ENCODE measurements at places on chromosomes 5 and 9.

DNA sequence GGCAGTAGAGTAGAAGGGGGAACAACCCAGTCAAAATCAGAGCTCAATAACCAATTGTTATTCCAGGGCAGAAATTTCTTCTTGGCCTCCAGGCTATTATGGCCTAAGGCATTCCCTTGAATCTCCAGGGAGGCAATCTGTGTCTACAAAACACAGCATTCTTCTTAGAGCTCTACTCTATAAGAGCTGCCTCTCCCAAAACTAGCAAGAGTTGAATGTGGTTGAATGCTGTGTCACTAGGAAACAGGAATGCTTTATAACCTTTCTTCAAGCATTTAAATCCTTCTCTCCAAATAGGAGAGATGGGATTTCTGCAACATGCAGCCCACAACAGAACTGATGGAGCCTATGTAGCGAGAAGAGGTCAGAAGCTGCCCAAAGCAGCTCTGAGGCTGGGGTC lies 97.1 kb upstream of the APC start:
- no peaks in the 10 kb centered on the region for H3K4me1 ChIP-seq
- H3K27me3 ChIP-seq: no peaks in the 10 kb centered on the region
- H3K27ac ChIP-seq: no peak overlapping the region
- no peak for DNase-seq
- H3K4me3 ChIP-seq: no peak overlapping the region

DNA sequence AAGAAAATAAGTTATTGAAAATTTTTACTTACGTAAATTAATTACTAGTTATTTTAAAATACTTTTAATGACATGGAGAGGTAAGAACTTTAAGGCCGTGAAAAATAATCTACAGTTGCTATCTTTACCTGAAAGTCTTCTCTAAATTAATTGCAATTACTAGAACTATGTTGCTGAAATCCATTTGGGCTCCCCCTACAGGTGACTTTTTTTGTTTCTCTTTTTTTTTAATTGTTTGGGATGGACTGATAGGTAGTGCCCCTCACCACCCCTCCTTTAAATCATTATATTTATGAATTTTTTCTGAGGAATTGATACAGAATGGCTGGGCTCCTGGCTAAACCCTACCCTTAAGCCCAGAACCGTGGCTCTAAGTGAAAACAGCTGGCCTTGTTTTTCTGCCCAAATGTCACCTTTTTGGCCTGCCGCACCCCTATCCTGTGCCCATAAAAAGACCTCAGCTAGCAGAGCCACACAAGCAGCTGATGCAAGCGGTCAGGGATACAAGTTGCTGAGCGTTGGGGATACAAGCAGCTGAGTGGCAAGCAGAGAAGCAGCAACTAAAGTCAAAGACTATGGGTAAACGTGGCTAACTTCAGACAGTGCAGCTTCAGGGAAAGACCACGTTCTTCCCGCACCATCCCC lies 315.2 kb upstream of the ACO1 start:
- no peaks in the 10 kb centered on the region for H3K27me3 ChIP-seq
- H3K36me3 ChIP-seq: no peaks in the 10 kb centered on the region
- H3K4me1 ChIP-seq: no peaks in the 10 kb centered on the region
- no peak for DNase-seq
- no peak overlapping the region for H3K27ac ChIP-seq

DNA sequence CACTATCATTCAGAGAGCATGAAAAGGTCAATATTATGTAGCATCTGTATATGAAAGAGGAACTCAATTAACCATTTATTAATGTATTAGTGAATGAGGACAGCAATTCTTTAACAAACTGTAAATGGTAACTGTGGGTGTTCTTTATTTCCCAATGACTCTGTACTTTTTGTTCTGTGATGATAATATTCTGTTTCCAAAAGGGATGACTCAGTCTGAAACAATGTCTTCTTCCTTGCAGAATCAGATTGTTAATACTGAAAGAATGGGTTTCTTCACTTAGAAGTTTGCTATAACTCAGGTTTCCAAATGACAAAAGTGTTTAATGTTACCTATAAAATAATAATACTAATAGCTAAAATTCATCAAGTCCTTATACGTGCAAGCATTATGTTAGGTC lies 1518.7 kb upstream of the WWC1 start:
- H3K4me3 ChIP-seq: no peak overlapping the region
- DNase-seq: peak; percentile 71
- no peaks in the 10 kb centered on the region for H3K27me3 ChIP-seq
- H3K4me1 ChIP-seq: no peaks in the 10 kb centered on the region

DNA sequence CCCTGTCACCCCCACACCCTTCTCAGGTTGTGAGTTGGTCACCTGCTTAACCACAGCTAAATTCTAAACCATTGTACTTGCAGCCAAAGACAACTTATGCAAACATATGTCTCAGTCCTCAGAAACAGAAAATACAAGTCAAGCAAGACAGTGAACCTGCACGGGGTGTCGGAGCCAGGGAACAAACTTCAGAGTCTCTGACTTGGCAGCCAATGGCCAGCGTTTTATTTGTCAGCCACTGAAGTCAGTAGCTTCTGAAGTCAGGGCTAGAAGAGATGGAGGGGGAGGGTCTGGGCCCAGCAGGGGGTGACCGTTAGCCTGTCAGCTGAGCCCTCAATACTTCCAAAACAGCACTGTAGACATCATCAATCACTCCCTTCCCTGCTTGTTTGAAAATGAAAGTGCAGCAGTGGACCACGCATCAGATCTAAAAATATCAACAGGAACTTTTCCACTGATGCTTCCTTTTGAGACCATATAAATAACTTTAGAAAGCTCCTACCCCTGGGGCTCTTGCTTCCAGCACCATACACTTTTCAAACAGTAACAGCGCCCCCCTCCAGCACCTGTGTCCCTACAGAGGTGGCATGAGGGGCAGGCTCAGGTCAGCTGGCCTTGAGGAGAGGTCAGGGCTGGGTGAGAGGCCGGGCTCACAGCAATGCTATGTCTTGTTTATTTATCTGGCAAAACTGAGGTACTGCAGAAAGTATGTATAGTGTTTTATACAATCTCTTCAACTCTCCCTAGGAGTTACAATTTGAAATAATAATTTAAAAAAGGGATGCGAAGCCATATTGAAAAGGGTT lies 142.5 kb downstream of the ACER2 start:
- no peaks in the 10 kb centered on the region for H3K36me3 ChIP-seq
- H3K27me3 ChIP-seq: peaks cover 9% of the 10 kb centered on the region
- peak; percentile 25 for DNase-seq
- no peak overlapping the region for H3K27ac ChIP-seq
- no peaks in the 10 kb centered on the region for H3K4me1 ChIP-seq

GRCh38 chr5:74233571-74233970 lies 407.0 kb downstream of the ENC1 start:
- peaks cover 1% of the 10 kb centered on the region for H3K4me1 ChIP-seq
- H3K36me3 ChIP-seq: no peaks in the 10 kb centered on the region
- H3K27me3 ChIP-seq: no peaks in the 10 kb centered on the region

GRCh38 chr9:23686257-23686656 lies 139.8 kb downstream of the ELAVL2 start:
- no peaks in the 10 kb centered on the region for H3K36me3 ChIP-seq
- no peaks in the 10 kb centered on the region for H3K27me3 ChIP-seq
- no peak overlapping the region for H3K27ac ChIP-seq
- no peak overlapping the region for H3K4me3 ChIP-seq
- peaks cover 8% of the 10 kb centered on the region for H3K4me1 ChIP-seq
- DNase-seq: peak; percentile 32

DNA sequence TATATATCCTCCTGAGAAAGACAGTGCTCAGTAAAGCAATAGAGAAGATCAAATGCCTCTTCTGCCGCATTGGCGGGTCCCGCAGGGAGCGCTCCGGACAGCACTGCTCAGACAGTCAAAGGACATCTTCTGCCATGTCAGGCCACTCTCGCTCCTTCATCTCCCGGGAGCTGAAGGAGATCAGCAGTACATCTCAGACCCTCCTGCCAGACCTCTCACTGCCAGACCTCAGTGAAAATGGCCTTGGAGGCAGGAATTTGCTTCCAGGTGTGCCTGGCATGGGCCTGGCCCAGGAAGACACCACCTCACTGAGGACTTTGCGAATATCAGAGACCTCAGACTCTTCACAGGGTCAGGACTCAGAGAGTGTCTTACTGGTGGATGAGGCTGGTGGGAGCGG lies 12.2 kb downstream of the PTGER4 start:
- H3K36me3 ChIP-seq: peaks cover 14% of the 10 kb centered on the region
- peaks cover 2% of the 10 kb centered on the region for H3K4me1 ChIP-seq
- no peaks in the 10 kb centered on the region for H3K27me3 ChIP-seq

DNA sequence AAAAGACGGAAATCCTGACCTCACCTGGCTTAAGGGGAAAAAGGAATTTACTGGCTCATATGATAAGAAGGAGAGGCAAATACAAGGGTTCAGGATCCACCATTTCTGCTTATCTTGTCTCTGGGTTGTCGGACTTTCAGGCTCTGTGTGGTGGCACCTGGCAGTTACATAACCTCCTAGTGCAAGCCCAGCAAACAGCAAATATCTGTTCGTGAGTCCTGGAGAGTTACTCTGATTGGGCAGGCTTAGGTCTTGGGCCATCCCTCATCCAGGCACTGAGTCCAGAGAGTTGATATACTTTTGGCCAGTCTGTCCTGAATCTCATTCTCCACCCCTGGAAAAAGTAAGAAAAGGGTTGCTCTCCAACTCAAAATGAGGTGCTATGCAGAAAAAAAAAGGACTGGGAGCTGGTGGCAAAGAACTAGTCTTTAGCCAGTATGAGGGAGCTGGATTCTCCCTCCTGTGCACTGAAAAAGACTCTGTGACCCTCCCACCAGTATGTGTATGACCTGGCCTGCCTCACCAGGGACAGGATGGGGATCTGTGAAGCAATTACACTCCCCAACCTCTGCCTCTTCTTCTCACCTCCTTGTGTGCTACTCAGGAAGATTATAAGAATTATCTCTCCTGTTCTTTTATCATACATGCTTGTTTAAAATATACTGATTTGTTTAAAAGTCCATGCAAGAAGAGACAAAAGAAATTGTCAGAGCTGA lies 282.9 kb downstream of the ARHGAP26 start:
- H3K4me3 ChIP-seq: no peak overlapping the region
- no peaks in the 10 kb centered on the region for H3K36me3 ChIP-seq
- H3K4me1 ChIP-seq: peaks cover 3% of the 10 kb centered on the region
- H3K27me3 ChIP-seq: no peaks in the 10 kb centered on the region
- DNase-seq: no peak

GRCh38 chr5:132050136-132050535 lies 10.3 kb upstream of the IL3 start:
- H3K4me1 ChIP-seq: peaks cover 2% of the 10 kb centered on the region
- H3K27me3 ChIP-seq: peaks cover 49% of the 10 kb centered on the region
- no peak for DNase-seq
- H3K27ac ChIP-seq: no peak overlapping the region
- no peak overlapping the region for H3K4me3 ChIP-seq

- no peaks in the 10 kb centered on the region for H3K4me1 ChIP-seq
- H3K36me3 ChIP-seq: no peaks in the 10 kb centered on the region
- H3K27me3 ChIP-seq: no peaks in the 10 kb centered on the region
- no peak overlapping the region for H3K4me3 ChIP-seq
These were observed 64.6 kb upstream of the GRIA1 start for GRCh38 chr5:153425914-153426313.

GRCh38 chr9:101791938-101792337 lies 53.5 kb upstream of the GRIN3A start:
- no peaks in the 10 kb centered on the region for H3K4me1 ChIP-seq
- no peaks in the 10 kb centered on the region for H3K36me3 ChIP-seq
- H3K27me3 ChIP-seq: no peaks in the 10 kb centered on the region
- no peak overlapping the region for H3K4me3 ChIP-seq

- no peak for DNase-seq
- no peak overlapping the region for H3K27ac ChIP-seq
- no peak overlapping the region for H3K4me3 ChIP-seq
- H3K4me1 ChIP-seq: no peaks in the 10 kb centered on the region
These were observed 8.3 kb downstream of the HDHD3 start for GRCh38 chr9:113368348-113368981.

- H3K4me1 ChIP-seq: peaks cover 3% of the 10 kb centered on the region
- no peak overlapping the region for H3K27ac ChIP-seq
- H3K36me3 ChIP-seq: no peaks in the 10 kb centered on the region
These were observed 15.3 kb downstream of the PLPP7 start for GRCh38 chr9:131304676-131305355.

GRCh38 chr9:117616431-117616831 lies 87.8 kb upstream of the TLR4 start:
- H3K27ac ChIP-seq: no peak overlapping the region
- no peaks in the 10 kb centered on the region for H3K27me3 ChIP-seq
- H3K4me1 ChIP-seq: no peaks in the 10 kb centered on the region
- no peak for DNase-seq
- no peak overlapping the region for H3K4me3 ChIP-seq
- no peaks in the 10 kb centered on the region for H3K36me3 ChIP-seq

GRCh38 chr9:88218726-88219125 lies 80.5 kb upstream of the SPATA31C2 start:
- H3K27ac ChIP-seq: peak overlapping the region; percentile 99
- peak; percentile 39 for DNase-seq
- H3K27me3 ChIP-seq: no peaks in the 10 kb centered on the region
- no peak overlapping the region for H3K4me3 ChIP-seq
- peaks cover 16% of the 10 kb centered on the region for H3K4me1 ChIP-seq

DNA sequence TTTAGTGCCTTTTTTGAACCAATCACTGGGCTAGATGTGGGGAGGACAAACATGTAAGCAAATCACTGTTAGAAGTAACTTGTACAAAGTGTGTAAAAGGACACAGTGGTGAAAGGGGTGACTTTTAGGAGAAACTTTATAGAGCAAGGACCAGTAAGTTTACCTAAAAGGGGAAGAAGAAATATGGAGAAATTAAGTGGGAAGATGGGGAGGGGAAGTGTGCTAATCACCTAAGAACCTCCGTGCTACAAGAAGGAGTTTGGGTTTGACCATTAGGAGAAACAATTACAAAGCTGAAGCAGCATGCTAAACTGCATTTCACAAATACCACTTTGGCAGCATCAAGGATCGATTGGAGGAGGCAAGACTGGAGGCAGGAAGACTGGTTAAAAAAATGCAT lies 17.3 kb downstream of the ITGA1 start:
- no peaks in the 10 kb centered on the region for H3K36me3 ChIP-seq
- H3K4me3 ChIP-seq: no peak overlapping the region
- H3K27ac ChIP-seq: no peak overlapping the region
- DNase-seq: no peak
- H3K4me1 ChIP-seq: peaks cover 6% of the 10 kb centered on the region
- H3K27me3 ChIP-seq: no peaks in the 10 kb centered on the region
